NCI-H187 (cell line): ENCODE measurements at places on chromosomes 3 and 15.
A peak's percentile ranks its signal among the peaks of the same experiment; 100 is the strongest.

DNA sequence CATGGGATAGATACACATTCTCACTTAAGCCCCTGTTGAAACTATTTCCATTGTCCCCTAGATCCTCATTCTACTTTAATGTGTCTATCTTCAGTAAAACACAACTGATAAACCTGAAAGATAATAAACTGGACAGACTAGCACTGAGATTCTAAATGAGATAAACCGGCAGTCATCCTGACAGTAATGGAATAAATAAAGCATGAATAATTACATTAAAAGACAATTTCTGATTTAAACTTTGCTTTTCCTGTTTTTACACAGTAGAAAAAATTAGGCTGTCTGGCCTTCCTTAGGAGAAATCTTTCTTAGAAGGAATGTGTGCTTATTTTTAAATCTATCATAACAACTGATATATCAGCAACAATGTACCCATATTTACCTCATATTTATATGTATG is 232.4 kb downstream of the FHIT start:
- DNase-seq = no peak

DNA sequence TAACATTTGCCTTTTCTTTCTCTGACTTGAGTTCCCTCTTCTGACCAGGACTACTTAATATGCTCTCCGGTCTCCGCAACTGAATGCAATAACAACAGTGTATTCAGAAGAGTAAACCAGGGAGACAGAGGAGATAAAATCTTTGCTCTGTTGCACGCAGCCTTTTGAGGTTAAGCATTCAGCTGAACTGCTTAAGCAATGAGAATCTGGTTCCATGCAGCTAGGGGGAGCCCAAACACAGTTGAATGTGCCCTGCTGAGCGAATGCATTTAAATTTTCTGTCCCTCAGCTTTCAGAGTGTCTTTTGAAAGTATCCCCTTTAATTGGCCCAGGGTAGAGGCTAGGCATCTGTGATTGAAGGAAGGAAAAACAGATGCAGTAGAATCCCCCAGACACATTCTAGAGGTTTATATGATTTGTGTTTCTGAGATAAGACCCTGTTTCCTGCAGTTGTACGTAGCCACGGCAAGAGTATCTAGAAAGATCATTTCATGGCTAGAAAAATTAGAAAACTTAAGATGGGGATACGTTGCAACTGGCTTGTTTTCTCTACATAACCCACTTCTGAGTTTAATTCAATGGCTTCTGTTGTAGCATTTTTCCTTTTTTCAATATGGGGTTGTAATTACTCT is 309.6 kb downstream of the TUSC7 start:
- DNase-seq = peak; percentile 34

- no peak for DNase-seq
Observed at GRCh38 chr15:52726195-52726594, 47.0 kb upstream of the ATOSA start.

DNA sequence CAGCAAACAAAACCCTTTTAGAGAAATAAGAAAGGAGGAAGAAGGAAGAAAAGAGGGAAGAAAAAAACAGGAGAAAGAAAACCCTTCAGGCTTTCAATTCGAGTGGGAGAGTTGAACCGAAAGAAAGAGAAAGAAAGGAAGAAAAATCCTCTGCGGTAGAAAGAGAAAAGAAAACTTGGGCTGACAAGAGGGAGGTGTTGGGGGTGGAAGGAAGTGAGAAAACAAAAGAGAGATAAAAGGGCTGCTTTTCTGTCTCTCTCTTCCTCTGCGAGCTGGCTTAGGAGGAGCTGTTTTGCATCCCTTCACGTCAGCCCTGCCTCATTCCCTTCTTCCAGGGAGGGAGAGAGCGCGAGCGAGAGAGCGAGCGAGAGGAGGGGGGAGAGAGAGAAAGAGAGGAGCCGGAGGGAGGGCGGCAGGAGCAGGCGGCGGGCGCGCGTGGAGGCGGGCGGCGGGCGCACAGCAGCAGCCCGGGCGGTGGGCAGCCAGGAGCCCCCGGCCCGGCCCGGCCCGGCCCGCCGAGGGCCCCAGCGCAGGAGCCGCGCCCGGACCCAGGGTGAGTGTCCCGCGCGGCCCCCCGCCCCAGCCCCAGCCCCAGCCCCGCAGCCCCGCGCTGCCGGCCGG is at the start of gene ZNF710:
ZNF710 (plus strand) TSS at position 263 of the 621 bp plus-strand sequence. CDS start 65,814 bp downstream, outside the sequence.
- no peak for DNase-seq
